Esophagus mucosa (tissue), 1 donor: ENCODE measurements at places on chromosomes 3 and 15. TPM values are rescaled to one million over a fixed set of nuclear protein-coding genes. Genes with fewer than 3 reads are reported as not detected.

- ATAC-seq: no peak
Measured at GRCh38 chr3:83882701-83883100, 1076.1 kb upstream of the CADM2 start.

DNA sequence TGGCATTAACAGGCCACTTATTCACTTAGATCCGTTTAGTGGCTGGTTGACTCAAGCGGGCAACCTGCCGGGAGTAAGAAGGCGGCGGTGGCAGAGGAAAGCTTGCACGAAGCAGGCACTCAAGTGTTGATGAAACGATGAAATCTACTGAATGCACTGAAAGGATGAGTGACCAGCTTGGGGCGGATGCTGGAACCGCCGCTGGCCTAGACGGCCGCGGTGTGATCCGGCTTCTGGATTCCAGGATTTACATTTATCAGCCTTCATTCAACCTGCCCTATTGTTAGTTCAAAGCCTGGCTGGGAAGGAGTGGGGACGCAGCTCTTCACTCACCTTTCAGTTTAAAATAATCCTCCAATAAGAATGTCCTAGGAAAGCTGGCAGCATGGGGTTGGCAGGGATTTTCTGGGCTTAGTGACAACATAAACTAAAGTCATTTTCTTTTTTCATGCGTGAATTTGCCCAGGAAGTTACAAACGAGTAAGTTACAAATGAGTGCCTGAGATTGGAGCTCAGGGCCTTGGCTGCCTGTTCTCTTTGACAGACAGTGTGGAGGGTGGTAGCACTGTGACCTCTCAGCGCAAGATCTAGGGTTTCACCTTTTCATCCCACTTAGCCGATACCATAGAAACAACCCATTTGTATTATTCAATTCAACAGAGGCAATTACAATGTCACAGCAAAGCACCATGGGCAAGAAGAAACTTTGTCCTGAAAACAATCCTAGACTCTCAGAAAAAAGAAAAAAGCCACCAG lies 1.1 kb upstream of the PLCH1 start:
- peak; percentile 45 for ATAC-seq

Gene ISL2
- total RNA-seq: not detected

Gene UNC13C
- total RNA-seq: 0.04 TPM

DNA sequence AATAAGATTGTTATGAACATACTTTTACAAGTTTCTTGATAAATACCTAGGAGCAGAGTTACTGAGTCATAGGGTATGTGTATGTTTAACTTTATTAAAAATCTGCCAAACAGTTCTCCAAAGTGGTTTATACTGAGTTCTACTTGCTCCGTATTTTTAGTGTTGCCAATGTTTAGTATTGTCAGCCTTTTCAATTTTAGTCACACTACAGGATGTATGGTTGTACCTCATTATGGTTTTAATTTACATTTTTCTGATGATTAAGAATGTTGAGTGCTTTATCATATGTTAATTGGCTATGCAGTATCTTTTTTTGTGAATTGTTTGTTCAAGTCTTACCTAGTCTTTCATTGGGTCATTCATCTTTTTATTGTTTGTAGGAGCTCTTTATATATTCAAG lies 4.3 kb downstream of the TMOD3 start:
- ATAC-seq: no peak

Gene PROK2
- total RNA-seq: not detected

- ATAC-seq: no peak
Measured at GRCh38 chr3:127733781-127734180, 61.0 kb downstream of the ABTB1 start.

DNA sequence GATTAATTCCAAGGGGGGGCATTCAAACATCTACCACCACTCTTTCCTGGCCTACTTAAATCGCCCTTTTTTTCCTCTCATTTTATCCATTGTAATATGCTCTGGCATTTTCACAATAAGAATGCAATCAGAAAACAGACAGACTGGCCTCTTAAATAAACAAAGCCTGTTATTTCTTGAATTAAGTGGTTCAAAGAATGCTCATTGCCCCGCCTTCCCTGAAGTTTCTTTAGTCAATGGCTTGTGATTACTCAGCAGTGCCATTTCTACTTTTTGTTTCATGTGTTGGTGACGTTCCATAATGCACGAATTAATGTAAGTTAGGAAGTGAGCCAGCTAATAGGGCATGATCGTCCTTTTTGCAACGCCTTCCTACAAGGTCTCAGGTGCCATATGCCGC lies 68.0 kb downstream of the FBN1 start:
- ATAC-seq: peak; percentile 59

DNA sequence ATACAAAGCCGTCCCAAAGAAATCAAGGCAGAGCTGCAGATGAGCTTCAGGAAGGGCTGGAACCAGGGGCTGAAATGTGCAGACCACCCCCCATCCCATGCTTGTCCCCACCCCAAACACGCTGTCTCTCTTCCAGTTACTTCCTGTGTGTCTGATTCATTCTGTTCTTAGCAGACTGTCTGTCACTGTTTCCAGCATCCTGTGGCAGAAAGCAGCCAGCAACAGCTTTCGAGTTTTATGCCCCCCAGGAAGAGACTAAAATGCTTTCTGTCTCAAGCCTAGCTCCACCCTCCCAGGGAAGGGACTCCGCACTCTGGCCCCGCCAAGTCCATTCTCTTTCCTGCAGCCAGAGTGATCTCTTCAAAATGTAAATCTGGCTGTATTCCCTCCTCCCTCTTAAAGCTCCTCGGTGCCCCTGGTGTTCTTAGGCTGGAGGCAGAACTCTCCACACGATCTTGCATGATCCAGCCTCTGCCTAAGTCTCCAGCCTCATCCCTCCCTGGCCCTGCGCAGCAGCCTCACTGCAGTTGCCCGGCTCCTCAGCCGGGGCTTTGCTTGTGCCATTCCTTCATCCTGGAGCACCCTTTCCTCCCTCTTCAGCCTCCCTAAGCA lies 41.5 kb downstream of the HRH1 start:
- peak; percentile 4 for ATAC-seq

GRCh38 chr3:25849641-25850385 lies 59.9 kb downstream of the OXSM start:
- ATAC-seq: no peak
